ENCODE measurements at places on chromosomes 2 and 18.

GRCh38 chr18:46474487-46475389 lies 182.3 kb downstream of the LOXHD1 start:
- no peak for DNase-seq

DNA sequence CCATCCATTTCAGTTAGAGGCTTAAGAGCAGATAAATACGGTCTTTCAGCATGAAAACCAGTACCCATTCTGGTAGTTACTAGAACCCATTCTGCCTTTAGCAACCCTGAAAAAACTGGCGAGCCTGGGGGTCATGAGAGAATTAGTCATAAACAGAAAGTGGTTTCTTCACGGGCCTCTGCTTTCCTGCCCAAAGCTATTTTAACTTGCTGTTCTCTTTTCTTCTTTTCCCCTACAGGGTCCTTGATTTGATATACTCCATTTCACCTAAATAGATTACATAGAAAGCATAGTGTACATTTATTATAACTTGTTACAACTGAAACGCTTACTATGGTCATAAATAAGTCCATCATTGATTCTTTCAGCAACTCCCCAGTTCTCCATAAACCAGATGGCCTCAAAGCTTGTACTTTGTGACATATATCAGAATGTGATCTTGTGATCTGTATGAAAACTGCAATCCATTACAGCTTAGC lies 48.3 kb downstream of the WDFY1 start:
- DNase-seq, result no peak

DNA sequence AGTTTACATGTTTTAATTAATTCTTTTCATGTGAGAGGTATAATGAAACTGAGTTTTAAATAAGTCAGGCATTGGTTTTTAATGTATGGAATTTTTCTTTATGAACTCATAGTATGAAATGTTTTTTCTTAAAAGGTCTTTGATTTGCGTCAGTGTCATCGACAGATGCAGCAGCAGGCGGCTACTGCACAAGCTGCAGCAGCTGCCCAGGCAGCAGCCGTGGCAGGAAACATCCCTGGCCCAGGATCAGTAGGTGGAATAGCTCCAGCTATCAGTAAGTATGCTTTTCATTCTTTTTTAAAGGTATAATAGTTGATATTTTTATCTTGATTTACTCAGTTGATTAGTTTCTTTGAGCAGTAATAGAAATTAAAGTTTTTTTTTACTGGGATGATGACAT lies 46.5 kb downstream of the SMAD4 start:
- DNase-seq, result no peak

- no peak for DNase-seq
Measured at GRCh38 chr2:200814917-200815316, 3.2 kb downstream of the BZW1 start.

- no peak for DNase-seq
Measured at GRCh38 chr2:162929571-162929970, 91.0 kb upstream of the KCNH7 start.

DNA sequence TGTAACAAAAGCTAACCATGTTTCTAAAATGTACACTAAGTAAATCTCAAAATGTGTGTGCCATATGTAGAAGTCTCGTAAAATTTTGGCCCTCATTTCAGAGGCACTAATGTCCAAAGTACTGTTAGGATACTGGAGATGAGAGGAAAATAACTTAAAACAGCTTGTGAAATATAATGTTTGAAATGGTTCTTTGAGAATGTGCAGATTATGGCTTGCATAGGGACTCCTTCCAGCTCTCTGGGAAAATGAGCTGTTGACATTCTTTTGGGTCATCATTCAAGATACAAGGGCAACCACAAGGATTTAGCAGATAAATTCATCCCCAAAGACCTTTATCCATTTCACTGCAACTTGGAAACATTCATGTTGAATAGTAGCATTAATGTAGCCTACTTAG lies 38.1 kb upstream of the OTX1 start:
- DNase-seq, result no peak

GRCh38 chr2:40824278-40824677 lies 372.4 kb upstream of the SLC8A1 start:
- no peak for DNase-seq

DNA sequence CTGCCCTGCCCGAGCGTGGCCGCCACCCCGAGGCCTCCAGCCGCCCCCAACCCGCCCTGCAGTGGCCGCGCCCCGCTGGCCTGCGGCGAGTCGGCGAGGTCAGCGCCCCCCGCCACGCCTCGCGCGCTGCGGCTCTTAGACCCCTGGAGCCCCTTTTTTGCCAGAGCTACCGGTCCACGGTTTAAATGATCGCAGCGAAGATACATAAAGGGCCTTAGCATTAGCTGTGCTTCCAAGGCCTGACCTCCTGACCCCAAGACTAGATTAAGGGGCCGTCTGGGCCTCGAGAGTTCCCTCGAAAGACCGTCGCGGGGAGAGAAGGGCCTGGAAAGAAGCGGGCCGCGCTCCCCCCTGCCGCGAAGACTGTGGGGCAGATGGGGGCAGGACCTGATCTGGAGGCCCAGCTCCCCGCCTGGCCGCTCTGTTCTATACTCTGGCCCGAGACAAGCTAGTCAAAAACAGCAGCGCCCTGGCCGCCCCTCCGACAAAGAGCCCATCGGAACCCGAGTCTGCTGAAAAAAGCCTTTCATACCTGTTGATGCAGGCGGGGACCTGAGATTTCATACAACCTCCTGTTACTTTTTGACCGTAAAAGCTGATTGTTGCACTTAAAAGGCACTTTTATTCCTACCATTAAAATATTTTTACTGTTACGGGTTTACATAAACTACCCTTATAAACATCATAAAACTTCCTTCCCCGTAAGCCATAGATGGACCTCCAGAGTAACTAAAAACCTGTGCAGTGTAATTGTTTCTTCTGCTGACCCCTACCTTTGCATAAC lies 68.7 kb upstream of the PSMD14 start:
- DNase-seq, result no peak

DNA sequence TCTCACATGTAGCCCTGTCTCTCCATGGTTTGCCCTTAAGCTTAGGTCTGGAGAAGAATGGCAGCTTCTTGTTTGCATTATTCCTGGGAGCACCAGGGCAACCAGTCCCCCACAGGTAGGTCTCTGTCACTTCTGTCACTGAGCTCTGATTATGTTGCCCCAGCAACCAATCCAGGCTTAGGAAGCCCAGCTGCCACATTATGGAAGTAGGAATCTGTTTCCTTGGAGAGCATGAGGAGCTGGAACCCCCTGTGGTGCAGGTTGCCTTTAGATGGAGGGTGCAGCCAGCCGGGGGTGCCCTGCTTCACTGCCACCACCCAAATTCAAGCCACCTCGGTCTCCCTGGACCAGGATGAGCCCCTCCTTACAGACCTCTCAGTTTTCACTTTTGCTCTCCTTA lies 4.8 kb downstream of the RESP18 start:
- DNase-seq, result no peak

GRCh38 chr2:181574321-181574720 lies 82.6 kb downstream of the CERKL start:
- no peak for DNase-seq

GRCh38 chr2:169661265-169661664 lies 32.9 kb downstream of the CFAP210 start:
- no peak for DNase-seq

DNA sequence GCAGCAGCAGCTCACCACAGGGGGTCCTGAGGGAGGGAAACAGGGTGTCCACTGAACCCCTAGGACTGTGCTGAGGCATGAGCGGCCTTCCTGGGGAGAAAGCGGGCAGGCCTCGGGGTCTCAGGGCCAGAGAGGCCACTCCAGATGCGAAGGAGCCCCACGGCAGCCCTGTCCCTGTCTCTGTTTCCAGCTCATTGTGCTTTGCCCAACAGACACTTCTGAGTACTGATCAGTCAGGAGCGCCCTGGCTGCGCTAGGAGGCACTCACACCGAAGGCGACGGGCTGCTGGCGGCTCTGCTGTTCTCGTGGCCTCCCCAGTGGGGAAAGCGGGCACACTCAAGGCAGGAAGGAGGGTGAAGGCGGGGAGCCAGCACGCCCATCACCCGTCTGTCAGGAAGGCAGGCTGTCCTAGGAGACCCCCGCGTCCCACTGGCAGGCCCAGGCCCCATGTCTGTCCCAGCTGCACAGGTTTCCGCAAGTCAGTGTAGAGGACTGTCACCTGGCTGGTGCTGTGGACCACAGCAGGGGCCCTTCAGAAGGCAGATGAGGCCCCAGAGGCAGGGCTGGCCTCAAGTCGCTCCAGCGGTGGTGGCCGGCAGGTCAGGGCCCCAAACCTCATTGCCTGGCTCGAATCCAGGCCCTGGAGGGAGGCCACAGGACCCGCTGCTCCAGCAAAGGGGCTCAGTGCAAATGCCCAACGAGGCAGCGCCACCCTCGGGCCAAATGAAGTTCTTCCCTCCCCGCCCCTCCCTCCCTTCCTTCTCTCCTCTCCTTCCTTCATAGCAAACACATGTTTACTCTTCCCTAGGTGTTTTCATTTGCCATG lies 6.8 kb downstream of the ESPNL start:
- no peak for DNase-seq

GRCh38 chr18:48460929-48461583 lies 51.9 kb upstream of the ZBTB7C start:
- DNase-seq, result no peak

DNA sequence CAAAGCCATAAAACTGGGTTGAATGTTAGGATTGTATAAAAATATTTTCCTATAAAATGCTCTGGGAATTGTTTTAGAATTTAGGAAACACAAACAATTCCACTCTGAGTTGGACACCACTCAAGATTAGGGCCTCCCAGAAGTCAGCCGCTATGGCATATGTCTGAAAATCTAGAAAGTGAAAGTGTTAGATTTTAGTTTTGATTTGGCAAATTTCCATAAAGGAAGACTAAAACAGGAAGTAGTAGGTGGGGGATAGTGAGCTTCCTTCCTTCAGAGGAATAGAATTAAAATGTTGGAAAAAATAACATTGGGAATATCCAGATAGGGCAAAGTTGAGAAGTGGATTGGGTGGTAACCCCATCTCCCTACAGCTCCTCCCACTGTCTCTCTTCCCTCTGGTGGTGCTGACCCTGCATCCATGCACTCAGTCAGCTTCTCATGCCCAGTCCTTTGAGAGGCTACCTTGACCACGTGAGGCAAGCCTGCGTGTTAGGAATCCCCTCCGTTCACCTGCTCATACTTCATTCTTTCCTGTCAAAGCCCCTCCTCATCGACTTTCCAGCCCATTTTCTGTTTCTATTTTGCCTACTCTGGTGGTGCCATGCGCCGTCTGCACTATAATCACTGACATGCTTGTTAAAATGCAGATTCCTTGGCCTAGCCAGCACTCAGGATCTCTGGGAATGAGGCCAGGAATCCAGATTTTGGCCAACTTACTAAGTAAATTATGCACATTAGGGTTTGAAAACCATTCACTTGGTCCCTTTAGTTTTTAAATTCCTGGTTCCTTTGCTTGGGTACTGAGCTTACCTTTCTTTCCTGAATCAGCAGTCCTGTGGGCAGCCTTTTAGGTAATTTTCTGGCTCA lies 83.5 kb downstream of the POLE4 start:
- no peak for DNase-seq
